ENCODE measurements at places on chromosomes 1 and 21.

- DNase-seq = no peak
Measured at GRCh38 chr1:94602802-94603625, 61.5 kb upstream of the F3 start.

- no peak for DNase-seq
Measured at GRCh38 chr1:196207612-196208217, 400.5 kb downstream of the KCNT2 start.

DNA sequence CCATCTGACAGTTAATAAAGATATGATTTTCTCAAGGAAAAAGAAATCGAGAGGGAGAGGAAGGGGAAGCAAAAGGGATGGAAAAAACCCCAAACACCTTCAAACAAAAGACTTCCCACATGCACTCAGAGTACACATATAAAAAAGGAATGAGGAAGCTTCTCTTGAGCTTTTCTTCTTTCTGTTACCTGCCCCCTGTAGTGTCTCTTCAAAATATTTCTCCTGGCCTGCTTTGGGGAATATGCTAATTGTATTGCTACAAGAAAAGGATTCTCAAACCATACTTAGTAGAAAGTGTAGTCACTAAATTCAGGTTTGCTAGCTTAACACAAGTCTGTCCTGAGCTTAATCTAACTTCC is 58.7 kb downstream of the KIF14 start:
- DNase-seq = no peak

DNA sequence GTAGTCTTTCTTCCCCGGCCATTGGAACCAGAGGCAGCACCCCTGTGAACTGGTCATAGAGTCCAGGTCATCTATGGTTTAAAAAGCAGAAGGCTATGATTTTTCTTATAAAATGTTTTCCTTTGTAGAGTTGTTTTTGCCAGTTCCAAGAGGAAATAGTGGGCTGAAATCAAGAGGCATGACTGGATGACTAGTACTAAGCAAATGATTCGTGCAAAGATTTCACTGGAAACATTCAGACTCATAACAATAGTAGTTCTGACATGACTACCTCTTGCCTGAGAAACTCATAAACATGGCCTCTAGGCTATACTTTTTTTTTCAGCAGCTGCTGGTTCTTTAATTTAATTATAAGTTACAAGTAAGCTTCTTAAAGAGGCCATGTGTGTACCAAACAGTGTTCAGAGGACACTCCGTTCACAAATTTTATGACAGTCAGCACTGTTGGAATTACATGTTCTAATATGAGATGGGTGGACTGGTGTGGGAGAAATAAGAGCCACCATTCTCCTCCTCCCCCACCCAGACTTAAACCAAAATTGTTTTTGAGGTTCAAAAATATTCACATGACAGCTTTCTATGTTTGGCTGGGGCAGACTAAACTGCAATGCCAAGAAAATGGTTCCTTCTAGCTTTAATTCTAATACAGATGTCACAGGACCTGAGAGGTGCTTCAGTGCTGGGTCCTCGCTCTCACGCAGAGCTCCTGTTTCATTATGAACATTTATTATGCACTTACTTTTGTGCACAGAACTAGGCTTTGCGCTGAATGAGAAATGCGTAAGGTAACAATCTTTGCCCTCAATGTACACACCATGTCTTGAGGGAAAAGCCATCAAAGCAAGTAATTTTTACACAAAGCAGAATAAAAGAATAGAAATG is 147.5 kb downstream of the ZC3H11B start:
- no peak for DNase-seq

GRCh38 chr1:36327421-36328087 is 4.1 kb upstream of the EVA1B start:
- no peak for DNase-seq

DNA sequence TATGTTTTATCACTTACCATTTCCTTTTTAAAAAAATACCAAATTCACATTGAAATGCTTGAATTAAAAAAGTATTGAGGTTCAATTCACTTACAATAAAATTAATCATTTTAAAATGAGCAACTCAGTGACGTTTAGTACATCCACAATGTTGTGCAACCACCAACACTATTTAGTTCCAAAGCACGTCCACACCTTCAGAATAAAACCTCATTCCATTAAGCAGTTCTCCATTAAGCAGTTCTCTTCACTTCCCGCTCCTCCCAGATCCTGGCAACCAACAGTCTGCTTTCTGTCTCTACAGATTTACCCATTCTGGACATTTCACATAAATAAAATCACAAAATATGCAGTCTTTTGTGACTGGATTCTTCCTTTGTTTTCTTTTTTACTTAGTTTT is 41.3 kb downstream of the GNG4 start:
- DNase-seq = no peak

- no peak for DNase-seq
Measured at GRCh38 chr1:245800901-245801605, 646.3 kb downstream of the KIF26B start.

DNA sequence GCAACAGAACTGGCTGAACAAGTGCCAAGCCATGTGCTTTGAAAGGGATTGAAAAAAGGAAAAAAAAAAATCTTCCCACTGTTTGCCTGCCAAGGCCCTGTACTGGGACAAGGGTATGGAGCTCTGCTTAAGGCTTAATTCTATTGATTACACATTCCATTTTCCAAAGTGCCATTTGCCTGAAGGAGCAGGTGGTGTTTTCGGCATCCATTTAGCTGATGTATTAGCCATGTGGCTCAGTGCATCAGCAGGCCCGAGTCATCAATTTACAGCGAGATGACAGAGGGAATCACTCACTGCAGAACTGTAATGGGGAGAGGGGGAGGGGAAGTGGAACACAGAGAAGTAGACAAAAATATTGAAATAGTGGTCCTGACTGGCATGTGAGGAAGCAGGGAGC is 144.2 kb upstream of the BEND5 start:
- DNase-seq = no peak

All from NCI-H526 treated with DMSO at 0.1 percent for 48 hours (cell line).